ENCODE measurements at places on chromosomes 1 and 21. TPM values are rescaled to one million over a fixed set of nuclear protein-coding genes. Genes with fewer than 3 reads are reported as not detected.

TTC24 gene
- total RNA-seq = not detected

TBX15 gene
- under 0.01 TPM for total RNA-seq

RIMKLA gene
- total RNA-seq = under 0.01 TPM

MARK1 gene
- 0.89 TPM for total RNA-seq

MYOC gene
- not detected for total RNA-seq

C4BPB gene
- not detected for total RNA-seq

PHF13 gene
- 4.2 TPM for total RNA-seq

FCGR2B gene
- total RNA-seq = not detected

TFF1 gene
- total RNA-seq = not detected

NECTIN4 gene
- 0.17 TPM for total RNA-seq

C1orf216 gene
- total RNA-seq = 9.9 TPM

AMY2A gene
- not detected for total RNA-seq

ACTA1 gene
- not detected for total RNA-seq

TEX35 gene
- total RNA-seq = not detected

GBP2 gene
- total RNA-seq = 1.9 TPM

ADAM30 gene
- not detected for total RNA-seq

TNFRSF18 gene
- not detected for total RNA-seq

SPRR5 gene
- not detected for total RNA-seq

FCRL5 gene
- total RNA-seq = not detected

PGLYRP3 gene
- not detected for total RNA-seq

IGSF9 gene
- under 0.01 TPM for total RNA-seq

S100B gene
- 1.3 TPM for total RNA-seq

FCRL4 gene
- not detected for total RNA-seq
